Stimulated activated CD8-positive, alpha-beta memory T cell treated with anti-CD3 and anti-CD28 coated beads, Interleukin-4, amount 100 ng/mL, for 1 hour (primary cell): ENCODE measurements at places on chromosomes 3 and 15.

GRCh38 chr3:38634111-38634510, 15.4 kb downstream of the SCN5A start:
- DNase-seq, result no peak

DNA sequence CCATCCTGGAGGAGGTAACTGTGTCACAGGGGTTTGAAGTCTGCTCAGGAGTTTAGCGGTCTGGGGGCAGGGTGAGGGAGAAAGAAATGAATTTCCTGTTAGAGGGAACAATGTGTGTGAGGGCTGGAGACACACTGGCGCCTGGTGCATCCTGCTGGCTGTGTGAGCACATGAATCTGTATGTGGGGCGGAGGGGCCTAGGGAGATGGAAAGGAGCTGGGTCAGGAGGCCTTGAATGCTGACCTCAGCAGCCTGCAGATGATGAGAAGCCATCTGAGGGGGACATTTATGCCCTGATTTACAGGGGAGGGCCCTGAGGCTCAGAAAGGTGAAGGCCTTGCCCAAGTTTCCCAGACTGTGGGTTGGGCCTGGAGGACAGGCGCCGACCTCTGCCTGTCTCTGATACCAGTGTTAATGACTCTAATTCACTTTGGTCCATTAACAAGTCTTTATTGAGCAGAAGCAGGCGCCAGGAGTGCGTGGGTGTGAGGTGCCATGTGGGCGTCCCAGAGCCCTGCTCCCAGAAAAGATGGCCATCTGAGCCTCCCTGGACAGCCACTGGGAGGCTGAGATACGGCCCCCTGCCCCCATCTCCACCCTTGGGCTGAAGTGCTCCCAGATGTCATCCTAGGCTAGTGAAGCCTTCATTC, 34.8 kb downstream of the LINGO1 start:
- no peak for DNase-seq

DNA sequence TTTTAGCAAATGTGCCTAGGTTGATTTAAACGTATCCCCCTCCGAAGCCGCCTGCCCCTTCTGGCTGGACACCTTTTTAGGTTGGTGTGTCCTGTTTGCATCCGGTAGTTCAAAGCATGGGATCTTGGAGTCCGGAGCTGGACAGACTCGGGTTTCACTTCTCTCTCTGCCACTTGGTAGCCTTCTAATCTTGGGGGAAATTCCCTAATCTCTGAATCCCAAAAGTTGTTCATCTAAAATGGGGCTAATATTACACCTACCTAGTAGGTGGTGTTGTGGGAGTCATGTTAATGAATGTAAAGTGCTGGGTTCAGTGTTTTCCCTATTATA, 760 bp downstream of the FANCI start:
- no peak for DNase-seq

DNA sequence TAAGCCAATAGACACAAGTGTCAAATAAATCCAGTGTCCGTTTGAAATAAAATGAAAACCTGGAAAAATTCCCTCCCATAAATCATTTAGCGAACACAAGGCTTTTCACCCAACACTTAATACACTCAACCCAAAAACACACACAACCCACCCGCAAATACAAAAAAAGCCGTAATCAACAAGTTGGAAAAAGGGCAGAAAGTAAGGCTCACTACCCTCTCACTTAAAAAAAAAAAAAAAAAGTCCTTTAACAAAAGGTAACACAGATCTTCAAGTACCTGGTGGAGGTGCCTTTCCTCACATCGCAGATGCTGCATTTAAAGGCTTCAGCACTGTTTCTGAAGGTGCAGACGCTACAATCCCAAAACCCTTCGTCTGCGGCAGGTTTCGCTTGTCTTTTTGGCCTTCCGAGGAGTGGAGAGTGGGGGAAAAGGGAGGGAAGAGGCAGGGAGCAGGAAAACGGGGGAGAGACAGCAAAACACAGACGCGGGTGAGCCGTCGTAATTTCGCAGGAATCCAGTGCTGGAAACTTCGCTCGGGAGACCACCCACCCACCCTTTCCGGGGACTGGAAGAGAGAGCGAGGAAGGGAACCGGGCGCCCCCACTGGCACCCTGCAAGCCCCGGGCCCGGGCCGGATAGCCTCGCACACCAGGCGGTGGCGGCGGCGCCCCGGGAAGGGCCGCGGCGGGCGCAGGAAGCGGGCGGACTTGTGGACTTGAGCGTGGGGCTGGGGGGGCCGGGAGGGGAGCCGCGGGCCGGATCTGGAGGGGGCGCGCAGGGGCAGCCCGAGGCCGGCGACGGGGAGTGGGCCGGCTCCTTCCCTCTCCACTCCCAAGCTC, 401.8 kb downstream of the SHQ1 start:
- no peak for DNase-seq

DNA sequence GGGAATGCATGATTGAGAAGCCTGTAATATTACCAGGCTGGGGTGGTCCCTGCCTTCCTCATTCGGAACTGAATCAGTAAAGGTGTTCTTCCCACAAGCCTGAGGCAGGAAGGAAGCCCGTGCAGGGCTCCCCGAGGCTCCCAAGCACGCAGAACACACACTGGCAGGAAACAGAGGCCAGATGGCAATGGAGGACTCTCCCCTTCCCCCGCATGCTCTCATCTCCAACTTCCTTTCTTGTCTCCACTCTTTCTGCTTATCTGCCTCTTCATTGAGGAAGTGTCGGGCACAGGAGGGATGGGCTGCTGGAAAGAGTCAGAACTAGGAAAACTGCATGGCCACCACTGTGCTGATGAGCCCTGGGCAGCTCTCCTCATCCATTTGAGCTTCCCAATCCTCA, 123.5 kb downstream of the NUP210 start:
- DNase-seq, result no peak

GRCh38 chr3:99250821-99251355, 349.4 kb upstream of the DCBLD2 start:
- no peak for DNase-seq

DNA sequence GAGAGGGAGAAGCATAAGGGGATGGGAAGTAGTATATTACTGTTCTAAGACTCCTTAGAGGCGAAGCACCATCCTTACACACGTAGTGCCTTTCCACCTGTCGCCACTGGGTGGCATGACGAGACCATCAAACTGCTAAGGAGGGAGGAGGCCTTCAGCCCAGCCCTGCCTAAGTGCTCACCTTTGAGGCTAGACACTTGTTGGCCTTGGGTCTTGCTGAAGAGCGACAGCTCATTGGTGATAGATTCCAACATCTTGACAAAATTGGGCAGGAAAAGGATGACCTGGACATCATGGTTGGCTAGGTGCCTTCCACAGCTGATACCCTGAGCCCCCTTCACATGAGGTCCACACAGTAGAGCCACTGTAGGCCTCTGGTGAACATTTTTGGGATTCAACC, 19.6 kb downstream of the CLK3 start:
- peak; percentile 26 for DNase-seq

- DNase-seq, result no peak
Observed at GRCh38 chr15:57541805-57542504, 49.7 kb upstream of the MYZAP start.

- no peak for DNase-seq
Observed at GRCh38 chr3:88535563-88535962, 385.8 kb downstream of the C3orf38 start.

DNA sequence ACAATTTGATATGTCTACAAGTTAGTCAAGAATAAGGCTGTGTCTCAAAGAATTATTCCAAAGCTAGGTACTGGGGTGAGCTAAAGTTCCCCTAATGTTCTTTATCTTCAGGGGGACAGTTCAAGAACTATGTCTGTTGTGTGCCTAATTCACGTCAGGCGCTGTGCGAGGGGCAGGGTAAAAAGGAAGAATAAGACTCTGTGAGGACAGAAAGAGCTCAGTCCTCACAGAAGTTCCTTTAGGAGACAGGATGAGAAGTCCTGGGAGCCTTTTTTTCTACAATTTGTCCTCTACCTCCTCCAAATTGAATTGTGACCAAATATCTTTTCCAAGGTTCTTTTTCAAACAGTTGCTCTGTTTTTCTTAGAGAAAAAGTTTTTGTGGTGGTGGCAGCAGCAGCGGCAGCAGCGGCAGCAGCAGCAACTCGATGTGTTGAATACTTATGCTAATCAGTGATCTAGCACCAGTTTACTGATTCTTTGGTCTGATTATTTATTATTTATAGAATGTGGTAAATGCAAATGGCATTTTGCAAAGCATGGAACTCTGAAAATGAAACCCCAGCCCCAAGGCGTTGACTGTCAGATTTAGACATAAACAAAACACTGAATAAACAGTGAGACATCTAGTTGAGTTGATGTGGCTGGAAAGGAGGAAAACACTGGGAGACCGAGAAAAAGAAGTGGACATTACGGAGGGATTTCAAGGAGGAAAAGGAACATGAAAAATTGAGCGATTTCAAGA, 88.6 kb downstream of the GTPBP8 start:
- no peak for DNase-seq

GRCh38 chr3:64216274-64217147, 8.8 kb downstream of the PRICKLE2 start:
- no peak for DNase-seq

DNA sequence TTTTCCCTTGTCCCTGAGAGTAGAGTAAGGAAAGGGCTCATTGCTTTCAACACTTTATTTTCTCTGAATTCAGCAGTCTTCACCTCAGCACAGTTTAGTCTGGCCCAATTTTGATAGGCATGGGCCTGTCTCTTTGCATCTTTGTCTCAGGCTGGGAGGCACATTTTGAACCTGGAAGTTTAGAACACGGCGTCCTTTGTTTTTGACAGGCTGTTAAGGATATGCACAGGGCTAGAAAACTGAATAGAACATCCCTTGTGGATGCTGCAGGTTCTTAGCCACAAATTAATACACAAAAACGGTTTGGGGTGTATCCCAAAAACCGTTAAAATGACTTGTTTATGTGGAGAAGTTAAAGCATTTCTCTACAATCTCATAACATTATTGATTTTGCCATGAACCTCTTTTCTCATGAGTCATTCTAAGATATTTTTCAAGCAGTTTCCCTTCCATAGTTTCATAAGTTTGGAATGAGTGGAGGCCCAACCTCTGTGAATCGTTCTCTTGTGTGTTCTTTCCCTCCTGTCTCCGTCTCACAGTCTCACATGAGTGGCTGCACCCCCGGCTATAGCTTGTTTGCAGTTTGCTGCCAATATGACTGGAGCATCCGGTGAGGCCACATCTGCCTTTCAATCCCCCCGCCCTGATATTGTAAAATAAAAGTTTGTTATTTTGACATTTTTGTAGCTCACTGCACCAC, 192.9 kb upstream of the EIF1B start:
- DNase-seq, result no peak

DNA sequence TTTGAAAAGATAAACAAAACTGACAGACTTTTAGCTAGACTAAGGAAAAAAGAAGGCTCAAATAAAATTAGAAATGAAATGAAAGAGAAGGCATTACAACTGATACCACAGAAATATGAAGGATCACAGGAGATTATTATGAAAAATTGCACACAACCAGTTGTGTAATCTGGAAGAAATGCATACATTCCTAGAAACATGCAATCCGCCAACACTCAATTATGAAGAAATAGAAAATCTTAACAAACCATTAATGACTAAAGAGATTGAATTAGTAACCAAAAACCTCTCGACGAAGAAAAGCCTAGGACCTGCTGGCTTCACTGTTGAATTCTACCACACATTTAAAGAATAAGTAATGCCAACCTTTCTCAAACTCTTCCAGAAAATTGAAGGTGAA, 149.5 kb downstream of the SV2B start:
- DNase-seq, result no peak

DNA sequence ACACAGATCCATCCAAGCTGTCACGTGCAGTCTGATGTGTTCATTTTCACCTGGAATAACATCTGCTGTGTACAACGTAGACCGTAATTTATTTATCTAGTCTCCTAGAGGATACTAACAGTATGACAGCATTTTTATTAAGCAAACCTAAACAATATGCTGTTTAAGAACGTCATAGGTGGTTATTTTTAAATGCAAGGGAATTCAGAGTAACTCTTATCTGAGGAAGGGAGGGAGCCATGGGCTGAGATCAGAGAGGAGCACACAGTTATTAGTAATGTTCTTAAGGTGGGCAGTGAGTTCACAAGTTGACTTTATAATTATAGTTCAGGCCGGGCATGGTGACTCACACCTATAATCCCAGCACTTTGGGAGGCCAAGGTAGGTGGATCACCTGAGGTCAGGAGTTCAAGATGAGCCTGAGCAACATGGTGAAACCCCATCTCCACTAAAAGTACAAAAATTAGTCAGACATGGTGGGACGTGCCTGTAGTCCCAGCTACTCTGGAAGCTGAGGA, 193.6 kb downstream of the UACA start:
- no peak for DNase-seq

DNA sequence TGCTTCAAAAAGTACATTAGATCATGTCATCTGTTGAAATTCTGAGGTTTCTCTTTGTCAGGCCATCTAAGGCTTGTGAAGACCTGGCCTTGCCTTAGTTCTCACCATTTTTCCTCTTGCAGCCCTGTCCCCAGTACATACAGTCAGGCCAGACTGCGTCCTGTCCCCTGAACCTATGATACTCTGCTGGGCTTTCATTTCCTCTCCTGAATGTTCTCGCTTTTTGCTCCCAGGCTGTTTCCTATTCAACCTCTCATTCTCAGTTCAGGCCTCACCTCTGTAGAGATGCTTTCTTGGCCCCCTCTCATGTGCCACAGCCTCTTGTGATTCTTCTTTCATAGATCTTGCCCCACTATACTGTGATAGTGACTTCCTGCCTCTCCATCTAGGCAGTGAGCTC, 648.8 kb upstream of the KCNMB2 start:
- no peak for DNase-seq

DNA sequence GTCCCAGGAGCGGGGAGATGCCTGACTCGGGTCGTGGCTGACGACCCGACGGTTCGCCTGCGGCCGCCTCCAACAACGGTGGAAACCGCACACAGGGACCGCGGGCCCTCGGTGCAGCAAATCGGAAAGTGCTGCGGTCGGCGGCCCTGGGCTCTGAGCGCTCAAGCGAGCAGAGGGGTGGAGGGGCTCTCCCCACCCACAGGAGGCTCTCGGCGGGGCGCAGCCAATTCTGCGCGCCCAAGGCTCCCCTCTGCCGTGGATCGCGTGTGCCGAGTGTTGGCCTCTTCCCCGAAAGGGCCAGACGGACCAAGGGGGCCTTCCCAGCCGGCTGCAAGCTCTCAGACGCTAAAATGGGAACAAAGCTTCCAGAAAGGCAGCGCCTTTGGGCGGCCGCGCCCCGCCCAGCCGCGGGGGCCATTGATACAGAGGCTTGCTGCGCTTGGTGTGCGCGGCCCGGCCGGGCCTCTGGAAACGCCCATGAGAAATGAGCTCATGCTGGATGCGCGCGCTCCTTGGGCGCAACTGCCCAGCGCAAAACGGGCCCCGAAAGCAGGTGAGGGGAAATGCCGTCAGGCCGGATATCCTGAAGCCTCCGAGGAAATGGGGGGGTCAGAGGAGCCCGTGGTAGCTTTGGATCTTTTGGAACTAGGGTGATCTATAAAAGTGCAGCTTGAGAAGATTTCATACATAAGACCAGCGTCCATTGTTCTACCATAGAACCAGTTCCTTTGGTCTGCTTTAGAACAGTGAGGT, 1.2 kb upstream of the GSK3B start:
- peak; percentile 47 for DNase-seq

GRCh38 chr3:52774901-52775864, 2.2 kb upstream of the ITIH1 start:
- DNase-seq, result no peak

GRCh38 chr3:101687142-101687931, 819 bp upstream of the RPL24 start:
- no peak for DNase-seq

- DNase-seq, result no peak
Observed at GRCh38 chr3:169948559-169949448, 17.8 kb upstream of the SEC62 start.

GRCh38 chr15:86295511-86295910, 215.8 kb downstream of the AGBL1 start:
- DNase-seq, result no peak
